ENCODE measurements at places on chromosomes 11 and 22. TPM values are rescaled to one million over a fixed set of nuclear protein-coding genes. Genes with fewer than 3 reads are reported as not detected.

DNA sequence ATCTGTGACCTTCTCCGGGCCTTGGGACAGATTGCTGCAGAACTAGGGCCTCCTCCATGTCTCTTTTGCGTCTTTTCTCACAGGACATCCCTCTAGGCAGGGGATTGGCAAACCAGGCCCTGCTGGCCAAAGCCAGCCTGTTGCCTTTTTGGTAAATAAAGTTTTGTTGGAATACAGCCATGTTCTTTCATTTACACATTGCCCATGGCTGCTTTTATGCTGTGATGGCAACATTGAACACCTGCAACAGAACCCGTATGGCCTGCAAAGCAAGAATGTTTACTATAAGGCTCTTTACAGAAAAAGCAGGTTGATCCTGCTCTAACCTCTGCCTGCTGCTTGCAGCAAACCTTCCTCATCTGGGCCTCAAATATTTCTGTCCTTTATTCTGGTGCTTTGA lies 56.8 kb upstream of the B3GAT1 start:
- no peaks in the 10 kb centered on the region for H3K36me3 ChIP-seq
- DNase-seq: no peak
- no peak overlapping the region for H3K27ac ChIP-seq
- H3K4me3 ChIP-seq: no peak overlapping the region
- no peaks in the 10 kb centered on the region for H3K4me1 ChIP-seq
- no peaks in the 10 kb centered on the region for H3K27me3 ChIP-seq

POLR2L gene
- total RNA-seq: 138 TPM

TRIM6 gene
- total RNA-seq: 2.4 TPM

DNA sequence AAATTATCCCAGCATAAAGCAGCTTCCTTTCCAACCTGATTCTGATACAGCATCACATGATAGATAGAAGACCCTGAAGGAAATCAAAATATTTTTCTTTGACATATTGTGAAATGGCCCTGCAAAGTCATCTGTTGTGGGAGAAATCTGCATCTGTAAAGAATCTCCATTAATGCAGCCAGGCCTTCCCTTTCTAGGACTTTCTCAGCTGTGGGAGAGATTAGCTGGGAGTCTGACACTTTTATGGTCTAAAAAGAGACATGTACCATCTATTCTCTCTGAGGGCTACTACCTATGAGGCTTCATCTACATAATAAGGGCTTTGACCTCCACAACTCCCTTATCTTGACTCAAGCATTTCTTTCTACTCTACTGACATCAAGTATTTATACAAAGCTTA lies 238.1 kb downstream of the SWAP70 start:
- H3K27ac ChIP-seq: no peak overlapping the region
- H3K4me3 ChIP-seq: no peak overlapping the region
- no peak for DNase-seq
- peaks cover 4% of the 10 kb centered on the region for H3K4me1 ChIP-seq
- no peaks in the 10 kb centered on the region for H3K36me3 ChIP-seq

- H3K27me3 ChIP-seq: peaks cover 80% of the 10 kb centered on the region
- no peak overlapping the region for H3K4me3 ChIP-seq
- DNase-seq: no peak
- peaks cover under 1% of the 10 kb centered on the region for H3K4me1 ChIP-seq
- no peaks in the 10 kb centered on the region for H3K36me3 ChIP-seq
- H3K27ac ChIP-seq: no peak overlapping the region
Measured at GRCh38 chr11:2142762-2143202, 3.6 kb upstream of the IGF2 start.

- H3K27me3 ChIP-seq: peaks cover 20% of the 10 kb centered on the region
- no peak for DNase-seq
- no peaks in the 10 kb centered on the region for H3K4me1 ChIP-seq
- no peak overlapping the region for H3K4me3 ChIP-seq
- no peak overlapping the region for H3K27ac ChIP-seq
- no peaks in the 10 kb centered on the region for H3K36me3 ChIP-seq
Measured at GRCh38 chr22:45036154-45036553, 26.3 kb upstream of the PHF21B start.

- H3K27me3 ChIP-seq: no peaks in the 10 kb centered on the region
- no peaks in the 10 kb centered on the region for H3K36me3 ChIP-seq
- peaks cover 40% of the 10 kb centered on the region for H3K4me1 ChIP-seq
- DNase-seq: no peak
Measured at GRCh38 chr11:94150056-94150455, 21.4 kb downstream of the PANX1 start.

GCAT gene
- 8.8 TPM for total RNA-seq

DNA sequence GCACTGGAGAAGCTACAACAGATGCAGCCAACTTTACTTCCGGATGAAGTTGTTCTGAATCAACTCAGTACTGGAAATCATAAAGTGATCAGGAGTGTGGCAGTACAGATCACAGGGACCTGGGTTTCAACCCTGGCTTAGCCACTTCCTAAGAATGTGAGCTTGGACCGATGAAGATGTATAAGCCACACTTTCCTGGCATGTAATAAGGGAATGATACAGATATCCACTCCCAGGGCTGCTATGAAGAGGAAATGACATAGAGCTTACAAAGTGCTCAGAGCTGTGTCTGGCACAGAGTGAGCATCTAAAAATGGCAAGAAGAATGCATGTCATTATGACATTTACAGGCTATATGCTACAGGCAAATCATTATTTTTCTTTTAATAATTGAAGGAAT lies 378.7 kb downstream of the NTM start:
- peaks cover 6% of the 10 kb centered on the region for H3K27me3 ChIP-seq
- DNase-seq: no peak
- no peak overlapping the region for H3K27ac ChIP-seq
- no peak overlapping the region for H3K4me3 ChIP-seq
- no peaks in the 10 kb centered on the region for H3K4me1 ChIP-seq
- no peaks in the 10 kb centered on the region for H3K36me3 ChIP-seq

GRCh38 chr11:128525411-128526243 lies 61.7 kb downstream of the ETS1 start:
- no peak for DNase-seq
- no peaks in the 10 kb centered on the region for H3K36me3 ChIP-seq
- H3K4me3 ChIP-seq: no peak overlapping the region
- no peak overlapping the region for H3K27ac ChIP-seq
- H3K27me3 ChIP-seq: no peaks in the 10 kb centered on the region

OR51B2 gene
- total RNA-seq: not detected

DNA sequence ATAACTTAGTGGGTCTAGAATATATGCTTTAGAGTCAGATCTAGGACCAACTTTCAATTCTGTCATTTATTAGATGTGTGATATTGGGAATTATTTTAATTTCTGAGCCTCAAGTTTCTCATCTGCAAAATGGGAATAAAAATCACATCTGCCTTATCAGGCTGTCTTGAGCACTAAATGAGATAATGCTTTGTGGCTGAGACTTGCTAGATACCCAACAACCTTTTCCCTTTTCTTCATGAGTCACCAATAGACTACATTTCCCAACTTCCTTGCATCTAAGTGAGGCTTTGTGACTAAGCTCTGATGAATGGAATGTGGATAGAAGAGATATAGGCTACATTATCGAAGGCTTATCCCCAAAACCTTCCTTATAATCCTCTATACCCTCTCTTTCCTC lies 220.7 kb upstream of the SESN3 start:
- no peak overlapping the region for H3K27ac ChIP-seq
- H3K27me3 ChIP-seq: no peaks in the 10 kb centered on the region
- peaks cover 12% of the 10 kb centered on the region for H3K4me1 ChIP-seq

MMP10 gene
- total RNA-seq: 0.23 TPM

PICK1 gene
- total RNA-seq: 31.8 TPM

DNA sequence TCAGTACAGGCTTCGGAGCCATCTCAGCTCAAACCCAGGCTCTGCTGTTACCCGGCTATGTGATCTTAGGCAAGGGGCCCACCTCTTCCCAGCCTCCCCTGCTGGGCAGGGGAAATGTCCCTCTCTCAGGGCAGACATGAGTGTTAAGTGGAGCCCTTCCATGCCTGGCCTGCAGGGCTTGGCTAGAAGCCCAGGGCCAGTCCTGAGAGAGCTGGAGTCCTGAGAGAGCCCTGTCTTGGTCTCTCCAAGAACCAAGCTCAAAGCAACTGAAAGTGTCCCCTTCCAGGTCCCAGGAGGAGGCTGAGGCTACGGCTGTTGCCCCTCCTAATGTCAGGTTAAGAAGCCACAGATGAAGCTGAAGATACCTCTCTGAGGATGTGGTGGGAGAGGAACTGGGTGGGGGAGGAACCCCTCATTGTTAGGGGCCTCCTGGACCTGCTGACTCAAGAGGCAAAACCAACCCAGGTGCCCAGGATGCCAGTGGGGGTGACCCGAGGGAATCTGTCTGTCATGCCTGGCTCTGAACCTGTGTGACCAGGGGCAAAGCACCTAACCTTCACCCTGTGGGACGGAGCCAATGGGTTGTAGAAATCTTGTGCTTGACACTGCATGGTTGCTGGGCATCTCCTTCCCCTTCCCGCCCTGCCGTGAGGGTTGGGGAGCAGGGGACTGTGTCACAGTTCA lies 4.2 kb downstream of the ZP1 start:
- no peak overlapping the region for H3K4me3 ChIP-seq
- H3K27ac ChIP-seq: no peak overlapping the region
- H3K27me3 ChIP-seq: no peaks in the 10 kb centered on the region
- H3K36me3 ChIP-seq: no peaks in the 10 kb centered on the region
- peaks cover 20% of the 10 kb centered on the region for H3K4me1 ChIP-seq
- peak; percentile 64 for DNase-seq

- H3K36me3 ChIP-seq: no peaks in the 10 kb centered on the region
- no peaks in the 10 kb centered on the region for H3K4me1 ChIP-seq
- no peak overlapping the region for H3K27ac ChIP-seq
- no peaks in the 10 kb centered on the region for H3K27me3 ChIP-seq
- no peak for DNase-seq
- no peak overlapping the region for H3K4me3 ChIP-seq
Measured at GRCh38 chr22:23608583-23608982, 23.5 kb downstream of the DRICH1 start.

DNA sequence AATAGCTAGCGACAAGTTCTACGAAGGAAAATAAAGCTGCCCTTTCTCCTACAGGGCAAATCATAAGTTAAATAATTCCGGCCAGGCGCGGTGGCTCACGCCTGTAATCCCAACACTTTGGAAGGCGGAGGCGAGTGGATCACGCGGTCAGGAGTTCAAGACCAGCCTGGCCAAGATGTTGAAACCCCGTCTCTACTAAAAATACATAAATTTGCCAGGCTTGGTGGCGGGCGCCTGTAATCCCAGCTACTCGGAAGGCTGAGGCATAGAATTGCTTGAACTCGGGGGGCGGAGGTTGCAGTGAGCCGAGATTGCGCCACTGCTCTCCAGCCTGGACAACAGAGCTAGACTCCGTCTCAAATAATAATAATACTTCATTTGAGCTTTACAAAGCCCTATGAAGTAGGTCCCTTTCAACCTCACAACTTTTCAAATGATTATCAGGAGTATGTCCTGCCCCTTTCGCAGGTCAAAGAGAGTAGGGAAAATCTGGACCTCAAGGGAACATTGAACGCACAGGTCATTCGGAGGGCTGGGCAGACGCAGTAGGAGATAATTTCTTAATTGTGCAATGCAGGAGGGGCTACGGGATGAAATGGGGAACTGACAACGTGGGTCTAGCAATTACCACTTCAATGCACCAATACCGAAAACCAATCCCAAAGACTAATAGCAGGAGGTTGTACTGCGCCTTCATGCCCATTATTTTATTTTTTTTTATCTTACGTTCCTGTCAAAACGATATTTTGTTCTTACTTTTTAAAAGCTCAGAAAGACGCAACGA lies 590 bp downstream of the COMMD9 start:
- peak overlapping the region; percentile 79 for H3K4me3 ChIP-seq
- no peak for DNase-seq
- peaks cover 14% of the 10 kb centered on the region for H3K4me1 ChIP-seq
- no peaks in the 10 kb centered on the region for H3K27me3 ChIP-seq

Measured in upper lobe of right lung (tissue), 1 donor.